ENCODE measurements at places on chromosomes 7 and 10. TPM values are rescaled to one million over a fixed set of nuclear protein-coding genes. Genes with fewer than 3 reads are reported as not detected.

The CDK1 gene
- total RNA-seq = 15.8 TPM

The TMEM130 gene
- total RNA-seq = 0.33 TPM

The SP8 gene
- not detected for total RNA-seq

The TMEM236 gene
- total RNA-seq = 0.14 TPM

The OGDHL gene
- total RNA-seq = 1.7 TPM

The LRGUK gene
- total RNA-seq = 0.41 TPM

The TMEM176B gene
- 15.8 TPM for total RNA-seq

The GRM8 gene
- total RNA-seq = 0.21 TPM

The CDC14C gene
- total RNA-seq = not detected

The CLEC2L gene
- not detected for total RNA-seq

The RBM20 gene
- total RNA-seq = 3.3 TPM

The WDR86 gene
- 19.6 TPM for total RNA-seq

The C10orf62 gene
- not detected for total RNA-seq

The AASS gene
- 10.9 TPM for total RNA-seq

The CFAP46 gene
- total RNA-seq = 3.8 TPM

GRCh38 chr7:99535667-99536066, 16.2 kb downstream of the FAM200A start:
- no peak for DNase-seq

- no peak for DNase-seq
Measured at GRCh38 chr10:34141032-34141680, 673.9 kb downstream of the PARD3 start.

DNA sequence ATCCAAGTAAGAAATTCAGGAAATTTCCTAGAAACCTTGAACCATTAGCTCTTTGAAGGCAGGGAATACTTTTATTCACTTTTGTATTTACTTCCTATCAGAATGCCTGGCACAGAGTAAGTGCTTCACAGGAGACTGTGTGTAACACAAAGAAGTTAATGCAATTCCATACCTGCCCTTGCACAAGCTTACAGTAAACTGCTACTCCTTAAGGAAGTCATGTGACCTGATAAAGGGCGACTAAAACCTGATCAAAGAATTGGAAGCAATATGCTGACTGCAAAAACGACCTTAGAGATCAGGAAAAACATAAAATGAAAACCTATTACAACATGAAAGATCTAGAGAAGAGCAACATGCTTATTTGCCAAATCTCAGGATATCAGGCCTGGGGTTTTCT, 178.2 kb upstream of the HPS1 start:
- DNase-seq = no peak

GRCh38 chr10:29317423-29318021, 28.7 kb downstream of the LYZL1 start:
- no peak for DNase-seq

DNA sequence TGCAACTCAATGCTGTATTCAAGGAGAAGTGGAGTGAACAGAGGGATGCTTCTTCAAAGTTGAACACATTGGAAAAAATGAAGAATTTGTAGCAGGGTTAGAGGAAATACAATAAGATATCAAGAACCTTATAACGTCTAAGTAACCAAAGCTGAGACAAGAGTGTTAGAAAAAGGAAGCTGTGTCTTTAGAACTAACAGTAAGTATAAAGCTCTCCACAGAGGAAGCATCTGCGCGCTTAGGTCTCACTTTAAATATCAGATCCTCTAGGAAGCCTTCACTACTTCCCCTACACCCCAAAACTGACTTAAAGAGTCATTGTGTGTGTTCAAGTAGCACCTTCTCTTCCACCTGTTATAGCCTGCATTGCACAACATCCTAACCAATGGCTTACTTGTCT, 43.0 kb downstream of the CH25H start:
- DNase-seq = no peak

- peak; percentile 5 for DNase-seq
Measured at GRCh38 chr7:128137181-128137580, 103.9 kb upstream of the LEP start.

- no peak for DNase-seq
Measured at GRCh38 chr7:64874114-64874513, 29.0 kb upstream of the ZNF273 start.

GRCh38 chr10:514137-514671, 175.3 kb downstream of the DIP2C start:
- no peak for DNase-seq

DNA sequence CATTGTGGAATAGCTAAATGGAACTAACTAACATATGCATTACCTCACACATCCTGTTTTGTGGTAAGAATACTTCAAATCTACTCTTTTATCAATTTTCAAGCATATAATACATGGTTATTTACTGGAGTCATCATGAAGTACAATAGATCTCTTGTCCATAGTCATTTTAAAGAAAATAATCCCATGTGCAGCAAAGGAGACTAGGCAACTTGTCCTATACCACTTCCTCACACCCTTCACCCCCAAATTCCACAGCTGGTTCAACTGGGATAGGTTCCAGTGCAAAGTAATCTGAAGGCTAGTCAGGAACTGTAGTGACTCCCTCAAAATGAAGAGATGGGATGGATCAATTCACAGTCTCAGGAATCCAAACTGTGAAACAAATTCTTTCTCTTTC, 176.1 kb downstream of the SGMS1 start:
- DNase-seq = no peak

DNA sequence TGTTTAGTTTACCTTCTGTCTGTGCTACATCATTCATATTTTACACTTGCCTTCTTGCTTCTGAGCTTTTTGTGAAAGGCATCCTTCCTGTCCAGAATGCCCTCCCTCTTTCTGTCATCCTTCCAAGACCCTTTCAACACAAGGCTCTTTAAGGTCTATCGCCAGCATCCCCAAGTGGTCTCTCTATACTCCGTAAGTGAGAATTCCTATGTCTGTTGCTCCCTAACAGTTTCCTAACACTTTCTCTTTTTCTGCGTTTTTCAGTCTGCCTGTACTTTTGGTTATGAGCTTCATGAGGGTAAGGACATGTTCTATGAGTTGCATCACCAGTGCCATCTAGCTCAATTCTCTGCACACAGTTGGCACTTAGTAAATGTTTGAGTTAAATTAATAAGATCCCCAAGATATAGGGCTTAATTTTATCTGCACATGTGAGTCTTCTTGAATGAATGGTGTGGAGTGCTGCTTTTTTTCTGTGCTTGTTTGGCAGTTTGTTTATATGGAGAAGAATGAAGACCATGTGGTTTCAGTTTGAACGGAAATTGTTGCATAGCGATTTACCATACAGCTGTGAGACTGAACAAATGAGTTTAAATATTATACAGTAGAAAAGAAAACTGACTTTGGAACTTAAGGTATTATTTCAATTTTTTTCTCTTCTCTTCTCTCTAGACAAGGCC, 29.4 kb downstream of the RABGEF1 start:
- no peak for DNase-seq

DNA sequence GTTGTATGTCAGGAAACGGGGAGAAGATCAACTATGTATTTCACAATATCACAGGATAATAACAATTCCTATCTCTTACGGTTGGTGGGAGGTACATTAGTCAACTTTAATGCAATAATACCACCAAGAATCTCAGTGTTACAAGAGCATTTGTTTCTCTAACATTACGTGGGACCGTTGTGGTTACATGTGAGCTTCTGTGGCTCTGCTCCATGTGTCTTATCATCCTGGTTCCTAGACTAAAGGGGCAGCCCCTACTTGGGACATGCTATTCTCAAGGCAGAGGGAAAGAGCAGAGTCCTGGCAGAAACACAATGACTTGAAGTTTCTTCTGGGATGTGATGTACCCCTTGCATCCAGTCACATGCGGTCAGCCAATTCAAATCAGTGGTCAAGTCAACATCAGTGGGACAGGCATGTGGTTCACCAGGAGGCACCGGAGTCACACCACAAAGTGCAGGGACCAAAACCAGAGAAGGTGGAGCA, 2.5 kb upstream of the ZNF22 start:
- no peak for DNase-seq

- DNase-seq = no peak
Measured at GRCh38 chr7:20114468-20114867, 102.7 kb downstream of the MACC1 start.

DNA sequence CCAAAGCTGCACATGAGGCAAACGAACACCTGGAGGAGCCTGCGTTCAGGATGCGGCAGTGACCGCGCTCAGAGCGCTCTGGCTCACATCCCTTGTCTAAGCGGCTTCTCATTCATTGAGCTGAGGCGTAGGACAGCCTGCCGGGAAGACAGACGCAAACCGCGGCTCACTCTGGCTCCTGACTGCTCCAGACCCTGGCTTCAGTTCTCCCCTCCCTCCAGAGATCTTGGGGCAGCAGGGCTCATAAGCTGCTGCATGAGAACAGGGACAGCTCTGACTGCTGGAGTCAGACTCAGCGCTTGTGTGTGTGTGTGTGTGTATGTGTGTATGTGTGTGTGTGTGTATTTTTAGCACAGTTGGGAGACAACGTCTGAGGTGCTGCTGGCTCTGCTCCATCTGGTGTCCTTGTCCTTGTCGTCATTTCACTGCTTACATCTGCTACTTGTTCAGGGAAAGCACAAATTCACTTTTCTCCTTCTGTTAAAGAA, 15.8 kb upstream of the LYZL2 start:
- no peak for DNase-seq

- DNase-seq = no peak
Measured at GRCh38 chr7:155224116-155224811, 73.4 kb upstream of the INSIG1 start.

DNA sequence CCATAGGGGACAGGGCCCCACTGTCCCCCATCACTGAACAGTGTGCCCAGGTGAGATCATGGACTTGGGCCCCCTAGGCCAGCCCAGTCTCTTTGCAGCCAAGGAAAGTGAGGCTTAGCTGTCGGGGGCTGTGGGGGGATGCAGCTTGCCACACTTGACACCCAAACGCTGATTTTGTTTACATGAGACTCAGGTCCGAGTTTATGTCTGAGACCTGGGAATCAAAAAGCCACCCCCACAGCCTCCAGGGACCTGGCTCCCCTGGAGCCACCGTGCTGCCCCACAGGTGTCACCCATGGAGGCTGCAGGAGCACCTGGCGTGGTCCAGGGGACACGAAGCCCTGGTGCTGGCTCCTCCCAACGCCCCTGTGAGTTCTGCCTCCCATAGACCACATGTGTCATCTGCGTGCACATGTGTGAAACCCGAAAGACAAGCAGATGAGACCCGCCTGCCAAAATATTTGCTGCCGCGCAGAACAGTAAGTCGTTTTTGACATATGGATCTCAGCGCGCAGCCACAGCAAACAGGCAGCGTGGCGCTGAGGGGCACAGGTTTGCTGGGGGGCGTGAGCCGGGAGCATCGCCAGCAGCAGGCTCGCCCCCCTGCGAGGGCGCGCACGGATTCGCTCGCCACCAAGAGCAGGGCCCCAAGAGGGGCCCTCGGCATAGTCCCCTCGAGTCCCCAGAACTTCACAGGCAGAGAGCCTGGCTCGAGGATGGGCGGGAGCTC, 112.3 kb downstream of the LHPP start:
- no peak for DNase-seq

DNA sequence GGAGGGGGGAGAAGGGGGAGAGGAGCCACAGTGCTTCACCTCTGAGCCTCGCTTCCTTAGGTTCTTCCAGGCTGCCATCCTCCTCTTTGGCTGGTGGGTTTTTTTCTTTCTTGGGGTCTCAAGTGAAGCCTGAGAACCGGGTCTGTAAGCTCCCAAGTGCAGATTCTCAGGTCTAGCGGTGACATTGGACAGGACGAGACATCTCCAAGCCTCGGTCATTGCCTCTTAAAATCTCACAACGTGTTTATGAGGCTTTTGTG, 817 bp upstream of the IL15RA start:
- DNase-seq = no peak

DNA sequence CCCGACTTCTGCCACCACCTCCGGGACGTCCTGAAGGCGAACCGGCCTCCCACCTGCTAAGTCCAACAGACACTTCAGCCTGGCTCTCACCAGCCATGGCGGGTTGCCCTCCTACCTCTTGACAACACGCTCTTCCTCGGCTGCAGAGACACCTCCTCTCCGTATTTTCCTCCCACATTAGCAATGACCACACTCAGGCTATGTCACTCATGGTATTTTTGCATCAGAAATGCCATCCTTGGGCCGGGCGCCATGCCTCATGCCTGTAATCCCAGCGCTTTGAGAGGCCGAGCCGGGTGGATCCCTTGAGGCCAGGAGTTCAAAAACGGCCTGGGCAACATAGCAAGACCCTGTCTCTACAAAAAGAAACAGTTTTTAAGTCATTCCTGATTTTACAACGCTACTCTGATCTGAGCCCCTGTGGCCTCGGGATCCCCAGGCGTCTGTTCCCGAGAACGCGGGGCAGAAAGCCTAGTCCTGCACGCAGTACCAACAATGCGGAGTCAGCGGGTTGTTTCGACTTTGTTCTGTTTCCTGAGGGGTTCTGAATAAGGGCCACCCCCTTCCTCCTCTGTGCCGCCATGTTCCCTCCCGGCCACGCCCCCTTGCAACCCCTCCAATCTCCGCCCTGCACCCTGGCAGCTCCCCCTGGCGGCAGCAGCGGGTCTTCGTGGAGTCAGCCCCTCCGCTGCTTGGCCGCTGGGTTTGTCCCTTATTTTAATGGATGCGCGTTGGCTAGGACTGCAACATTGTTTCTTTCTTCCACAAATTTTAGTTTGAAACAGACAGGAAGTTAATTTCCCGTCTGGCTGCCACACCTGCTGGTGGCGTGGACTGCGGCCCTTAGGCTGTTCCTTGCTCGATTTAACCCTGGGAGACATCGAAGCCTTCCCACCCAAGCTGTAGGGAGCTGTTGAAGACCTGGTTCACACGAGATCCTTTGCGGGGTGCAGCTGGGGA, 9.7 kb upstream of the ZFAND2A start:
- no peak for DNase-seq

DNA sequence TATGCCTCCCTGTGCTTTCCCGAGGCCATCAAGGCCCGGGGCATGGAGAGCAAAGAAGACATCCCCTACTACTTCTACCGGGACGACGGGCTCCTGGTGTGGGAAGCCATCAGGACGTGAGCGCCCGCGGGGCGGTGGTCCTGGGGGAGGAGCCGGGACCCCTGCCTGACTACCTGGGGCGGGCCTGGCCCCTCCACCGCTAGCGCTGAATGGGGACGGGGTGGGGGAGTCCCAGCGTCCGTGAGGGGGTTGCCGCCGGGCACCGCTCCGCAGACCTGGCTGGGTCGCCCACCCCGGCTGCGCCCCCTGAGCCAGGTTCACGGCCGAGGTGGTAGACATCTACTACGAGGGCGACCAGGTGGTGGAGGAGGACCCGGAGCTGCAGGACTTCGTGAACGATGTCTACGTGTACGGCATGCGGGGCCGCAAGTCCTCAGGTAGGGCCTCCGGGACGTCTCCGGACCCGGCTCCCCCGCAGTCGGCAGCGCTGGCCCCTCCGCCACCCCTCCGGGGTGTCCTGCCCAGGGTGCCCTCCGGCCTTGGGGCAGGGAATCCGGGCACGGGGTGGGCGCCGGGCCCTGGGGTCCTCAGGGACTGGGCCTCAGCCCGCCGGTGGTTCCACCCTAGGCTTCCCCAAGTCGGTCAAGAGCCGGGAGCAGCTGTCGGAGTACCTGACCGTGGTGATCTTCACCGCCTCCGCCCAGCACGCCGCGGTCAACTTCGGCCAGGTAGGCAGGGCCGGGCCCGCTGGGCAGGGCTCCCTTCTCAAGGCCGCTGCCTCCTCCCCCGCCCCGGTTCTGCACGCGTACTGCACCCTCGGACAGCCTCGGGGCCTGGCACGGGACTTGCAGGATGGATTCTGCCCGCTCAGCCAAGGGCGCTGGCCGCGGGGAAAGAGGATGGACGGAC, 69.3 kb downstream of the ALOX5 start:
- no peak for DNase-seq

- no peak for DNase-seq
Measured at GRCh38 chr7:156028521-156028920, 216.3 kb upstream of the SHH start.

GRCh38 chr10:82811621-82812020, 936.6 kb downstream of the NRG3 start:
- DNase-seq = no peak

Measured in kidney epithelial cell (primary cell).